T-cell (primary cell): ENCODE measurements at places on chromosomes 2 and 18.
A peak's percentile ranks its signal among the peaks of the same experiment; 100 is the strongest.

DNA sequence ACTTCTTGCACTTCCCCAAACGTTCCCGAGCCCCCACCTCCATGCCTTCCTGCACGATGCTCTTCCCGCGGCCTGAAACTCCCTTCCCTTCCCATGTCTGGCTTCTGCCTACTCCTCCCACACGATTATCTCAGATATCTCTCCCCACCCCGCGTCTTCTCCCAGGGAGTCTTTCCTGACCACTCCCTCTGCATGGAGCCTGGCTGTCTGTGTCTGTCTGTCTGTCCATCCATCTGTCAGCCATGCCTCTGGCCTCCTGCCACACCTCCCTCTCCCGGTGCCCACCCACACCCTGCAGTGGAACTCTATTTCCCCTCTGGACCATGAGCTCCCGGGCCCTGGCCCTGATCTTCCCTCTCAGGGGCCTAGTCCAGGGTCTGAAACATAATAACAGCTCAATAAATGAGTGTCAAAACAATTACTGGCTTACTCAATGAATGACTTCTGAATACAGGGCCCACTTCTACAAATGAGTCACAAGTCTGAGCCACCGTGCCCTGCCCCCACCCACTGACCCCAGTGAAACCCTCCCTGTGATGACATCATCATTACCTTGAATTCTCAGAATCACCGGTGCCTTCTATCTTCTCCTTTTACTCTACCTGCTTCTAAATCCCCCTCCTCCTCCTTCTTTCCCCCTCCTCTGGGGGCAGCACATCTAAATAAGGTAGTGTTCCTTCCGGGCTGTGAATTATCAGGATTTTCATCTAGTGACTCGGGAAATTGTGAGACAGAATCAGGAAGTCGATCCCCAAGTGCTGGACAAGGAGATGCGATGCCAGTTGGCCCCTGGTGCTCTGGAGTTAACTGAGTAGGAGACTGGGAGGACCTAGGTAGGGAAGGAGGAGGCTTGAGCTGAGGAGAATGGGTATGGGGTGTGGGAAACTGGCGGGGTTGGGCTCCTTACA is 46.1 kb upstream of the PLB1 start:
- peaks cover 10% of the 10 kb centered on the region for H3K4me1 ChIP-seq
- H3K36me3 ChIP-seq: no peaks in the 10 kb centered on the region
- no peak for DNase-seq
- no peaks in the 10 kb centered on the region for H3K27me3 ChIP-seq

- H3K27me3 ChIP-seq: peaks cover 4% of the 10 kb centered on the region
- H3K36me3 ChIP-seq: no peaks in the 10 kb centered on the region
- H3K4me1 ChIP-seq: no peaks in the 10 kb centered on the region
- peak overlapping the region; percentile 39 for H3K27ac ChIP-seq
- DNase-seq: peak; percentile 41
Measured at GRCh38 chr18:11947214-11948191, 33.8 kb upstream of the IMPA2 start.

- no peak for DNase-seq
- H3K36me3 ChIP-seq: no peaks in the 10 kb centered on the region
- H3K4me3 ChIP-seq: no peak overlapping the region
- peaks cover 6% of the 10 kb centered on the region for H3K27me3 ChIP-seq
- no peak overlapping the region for H3K27ac ChIP-seq
- no peaks in the 10 kb centered on the region for H3K4me1 ChIP-seq
Measured at GRCh38 chr2:38174646-38175423, 98.9 kb upstream of the CYP1B1 start.

- no peak overlapping the region for H3K27ac ChIP-seq
- no peaks in the 10 kb centered on the region for H3K27me3 ChIP-seq
- no peak overlapping the region for H3K4me3 ChIP-seq
- H3K36me3 ChIP-seq: no peaks in the 10 kb centered on the region
- no peak for DNase-seq
Measured at GRCh38 chr2:238512247-238512867, 85.6 kb downstream of the ASB1 start.

DNA sequence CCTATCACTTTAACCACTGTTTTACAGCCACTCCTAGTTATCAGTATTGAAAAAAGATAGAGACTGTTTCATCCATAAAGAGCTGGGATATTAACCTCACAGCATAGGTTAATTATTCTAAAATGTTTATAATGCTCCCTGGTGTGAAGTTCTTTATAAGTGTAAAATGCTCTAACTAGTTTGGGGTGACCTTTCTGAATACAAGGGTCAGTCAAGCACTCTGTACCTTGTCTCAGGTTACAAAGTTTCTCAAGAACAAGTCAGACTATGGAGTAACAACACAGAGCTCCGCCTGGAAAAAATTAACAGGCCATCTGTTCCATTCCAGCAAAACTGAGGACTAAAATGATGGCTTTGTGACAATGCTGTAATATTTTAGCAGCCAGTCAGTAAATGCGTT is 107.4 kb downstream of the NOL4 start:
- DNase-seq: no peak
- no peaks in the 10 kb centered on the region for H3K36me3 ChIP-seq
- no peak overlapping the region for H3K4me3 ChIP-seq
- no peaks in the 10 kb centered on the region for H3K4me1 ChIP-seq
- H3K27me3 ChIP-seq: no peaks in the 10 kb centered on the region

- no peaks in the 10 kb centered on the region for H3K4me1 ChIP-seq
- H3K27me3 ChIP-seq: no peaks in the 10 kb centered on the region
- no peak overlapping the region for H3K27ac ChIP-seq
- DNase-seq: no peak
- no peak overlapping the region for H3K4me3 ChIP-seq
Measured at GRCh38 chr18:79496978-79497637, 101.4 kb downstream of the NFATC1 start.

DNA sequence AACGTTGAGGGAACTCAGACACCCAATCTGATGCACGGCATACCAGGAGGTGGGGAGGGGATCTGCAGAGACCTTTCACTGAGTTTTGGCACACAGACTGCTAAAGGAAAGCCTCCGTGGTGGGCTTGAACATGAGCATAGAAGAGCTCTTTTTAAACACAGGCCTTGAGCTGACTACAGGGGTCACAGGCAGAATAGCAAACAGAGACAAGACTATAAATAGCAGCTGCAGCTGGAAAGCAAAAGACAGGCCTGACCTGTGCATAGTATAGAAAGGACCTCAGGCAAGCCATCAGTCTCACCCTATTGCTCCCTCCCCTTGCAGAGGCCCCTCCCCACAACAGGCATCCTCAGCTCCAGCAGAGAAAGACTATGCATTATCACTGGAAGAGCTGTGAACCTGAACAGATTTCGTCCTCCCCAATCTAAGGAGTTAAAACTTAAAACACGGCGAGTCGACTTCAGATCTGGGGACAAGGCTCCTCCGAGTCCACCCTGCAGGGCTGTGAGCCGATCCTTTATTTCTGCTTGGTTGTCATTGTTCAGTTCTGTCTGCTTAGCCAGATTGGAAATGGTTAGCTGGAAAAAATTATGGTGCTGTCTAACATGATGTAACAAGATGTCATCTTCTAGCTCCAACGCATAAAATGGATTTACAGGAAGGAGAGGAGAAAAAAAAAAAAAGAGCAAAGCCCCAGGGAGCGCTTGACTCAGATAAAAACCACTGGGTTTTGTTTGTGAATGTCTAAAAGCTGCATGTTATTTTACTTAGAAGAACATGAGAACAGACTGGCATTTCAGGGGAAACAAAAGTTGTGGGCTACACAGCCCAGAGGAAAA is 25.2 kb upstream of the LCLAT1 start:
- H3K27ac ChIP-seq: peak overlapping the region; percentile 86
- no peak overlapping the region for H3K4me3 ChIP-seq
- H3K27me3 ChIP-seq: no peaks in the 10 kb centered on the region
- peak; percentile 32 for DNase-seq

- no peaks in the 10 kb centered on the region for H3K36me3 ChIP-seq
- H3K27ac ChIP-seq: no peak overlapping the region
- no peaks in the 10 kb centered on the region for H3K27me3 ChIP-seq
- DNase-seq: no peak
Measured at GRCh38 chr2:240347373-240347940, 88.0 kb upstream of the GPC1 start.

GRCh38 chr18:10319026-10319425 is 135.4 kb upstream of the APCDD1 start:
- H3K4me1 ChIP-seq: no peaks in the 10 kb centered on the region
- H3K4me3 ChIP-seq: no peak overlapping the region
- H3K27ac ChIP-seq: no peak overlapping the region
- no peak for DNase-seq
- no peaks in the 10 kb centered on the region for H3K36me3 ChIP-seq
- no peaks in the 10 kb centered on the region for H3K27me3 ChIP-seq

GRCh38 chr18:22542406-22542835 is 124.7 kb upstream of the CTAGE1 start:
- no peak overlapping the region for H3K27ac ChIP-seq
- H3K27me3 ChIP-seq: no peaks in the 10 kb centered on the region
- H3K4me1 ChIP-seq: peaks cover 2% of the 10 kb centered on the region
- no peak for DNase-seq
